ENCODE measurements at places on chromosomes 3 and 15.

GRCh38 chr3:4754180-4755086 lies 224.8 kb upstream of the BHLHE40 start:
- DNase-seq: no peak

DNA sequence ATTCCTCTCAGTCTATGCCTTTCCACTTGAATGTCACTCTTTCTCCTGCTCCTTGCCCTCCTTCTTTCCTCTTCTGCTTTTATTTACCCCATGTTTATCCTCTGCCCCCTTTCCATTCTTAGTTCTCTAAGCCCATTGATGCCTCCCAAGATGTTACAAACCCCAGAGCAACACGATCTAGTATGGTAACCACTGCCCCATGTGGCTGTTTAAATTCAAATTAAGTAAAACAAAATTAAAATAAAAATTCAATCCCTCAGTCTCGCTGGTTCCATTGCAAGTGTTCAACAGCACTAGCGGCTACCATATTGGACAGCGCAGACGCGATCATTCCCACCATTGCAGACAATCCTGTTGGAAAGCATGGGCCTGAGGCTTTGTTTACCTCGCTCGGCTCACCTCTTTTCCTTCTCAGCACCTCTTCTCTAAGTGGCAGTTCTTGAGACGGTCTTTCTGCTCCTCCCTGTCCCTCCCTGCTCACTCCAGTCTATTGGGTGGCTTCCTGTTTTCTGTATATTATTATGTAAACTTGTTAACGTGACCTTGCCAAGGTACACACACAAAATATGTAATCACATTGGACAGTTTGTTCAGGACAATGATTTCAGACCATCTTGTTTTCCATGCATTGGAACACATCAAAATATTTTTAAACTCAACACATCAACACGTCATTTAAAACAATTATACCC lies 21.8 kb upstream of the CA12 start:
- no peak for DNase-seq

GRCh38 chr3:42012383-42012934 lies 50.6 kb upstream of the ULK4 start:
- no peak for DNase-seq

- no peak for DNase-seq
Observed at GRCh38 chr3:146646261-146646660, 41.1 kb upstream of the PLSCR5 start.

- DNase-seq: no peak
Observed at GRCh38 chr3:106678657-106679390, 698.4 kb upstream of the CCDC54 start.

- no peak for DNase-seq
Observed at GRCh38 chr3:100915706-100916495, 77.3 kb downstream of the ABI3BP start.

DNA sequence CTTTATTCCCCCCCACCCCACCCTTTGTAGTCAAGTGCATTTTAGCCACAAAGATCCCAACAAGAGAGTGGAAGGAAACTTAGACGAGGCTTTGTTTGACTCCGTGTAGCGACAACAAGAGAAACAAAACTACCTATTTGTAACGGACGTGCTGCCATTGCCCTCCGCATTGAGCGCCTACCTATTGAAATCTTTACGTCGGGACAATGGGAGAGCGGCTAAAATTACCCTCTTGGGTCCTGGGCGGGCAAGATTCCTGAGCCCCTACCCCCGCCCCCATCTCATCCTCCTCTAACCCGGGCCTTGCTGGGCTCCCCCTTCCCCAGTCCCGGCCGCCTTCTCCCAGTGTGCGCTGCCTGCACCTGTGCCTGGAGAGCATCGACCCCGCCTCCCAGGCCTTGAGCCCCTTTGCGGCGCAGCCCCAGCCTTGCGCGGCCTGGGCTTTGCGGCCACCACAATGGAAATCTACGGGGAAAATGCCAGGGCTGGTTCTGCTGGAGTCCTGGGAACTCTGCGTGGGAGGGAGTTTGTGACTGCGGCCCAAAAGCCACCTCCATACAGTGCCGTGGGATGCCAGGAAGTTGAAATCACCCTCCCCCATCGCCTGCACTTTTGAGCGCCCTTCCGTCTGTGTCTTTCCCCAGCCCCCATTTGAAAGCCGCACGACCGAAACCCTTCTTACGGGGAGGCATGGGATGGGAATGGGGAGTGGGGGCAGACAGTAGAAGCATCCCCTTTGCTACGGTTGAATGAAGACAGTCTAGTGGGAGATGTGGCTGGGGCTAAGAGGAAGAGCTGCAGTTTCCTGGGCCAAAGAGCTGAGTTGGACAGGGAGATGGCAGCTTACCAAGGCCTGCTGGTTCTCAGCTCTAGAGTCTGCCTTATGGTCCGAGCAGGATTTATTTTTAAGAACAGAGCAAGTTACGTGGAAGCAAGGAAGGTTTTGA lies 1.1 kb upstream of the SOX2 start:
- no peak for DNase-seq

DNA sequence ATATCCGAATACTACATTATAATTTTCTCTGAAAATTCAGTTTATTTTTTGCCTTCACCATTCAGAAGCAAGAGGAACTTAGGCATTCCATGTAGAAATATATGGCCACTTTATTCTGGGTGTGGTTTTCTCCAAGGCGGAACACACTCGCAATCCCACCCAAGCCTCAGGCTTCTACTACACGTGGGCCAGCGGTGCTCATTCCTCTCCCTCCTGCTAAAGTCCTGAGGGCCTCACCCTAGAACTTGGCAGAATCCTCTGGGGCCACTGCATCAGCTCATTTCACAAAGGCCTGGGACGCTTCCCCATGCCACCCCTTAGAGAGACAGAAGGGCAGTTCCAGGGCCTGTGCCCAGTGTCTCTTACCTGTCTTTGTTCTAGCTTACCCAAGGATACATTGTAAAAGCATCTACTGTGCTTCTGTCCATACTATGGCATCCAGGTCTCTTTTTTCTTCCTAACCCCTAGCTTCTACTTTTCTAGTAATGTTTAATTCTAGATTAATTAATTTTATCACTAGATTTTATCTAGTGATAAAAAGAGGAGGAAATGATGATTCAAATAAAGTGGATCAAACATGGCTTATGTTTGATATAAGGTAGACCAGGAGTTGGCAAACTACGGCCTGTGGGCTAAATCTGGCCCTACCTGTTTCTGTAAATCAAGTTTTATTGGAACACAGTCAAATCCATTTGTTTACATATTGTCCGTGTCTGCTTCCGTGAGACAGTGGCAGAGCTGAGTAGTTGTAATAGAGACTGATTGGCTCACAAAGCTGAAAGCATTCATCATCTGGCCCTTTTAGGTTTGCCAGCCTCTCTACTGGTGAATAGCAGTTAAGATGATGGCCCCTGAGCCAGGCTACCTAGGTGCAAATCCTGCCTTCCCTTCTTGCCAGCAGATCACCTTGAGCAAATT lies 29.8 kb downstream of the LARS2 start:
- DNase-seq: no peak

- DNase-seq: no peak
Observed at GRCh38 chr3:10320320-10320677, 613 bp downstream of the SEC13 start.

DNA sequence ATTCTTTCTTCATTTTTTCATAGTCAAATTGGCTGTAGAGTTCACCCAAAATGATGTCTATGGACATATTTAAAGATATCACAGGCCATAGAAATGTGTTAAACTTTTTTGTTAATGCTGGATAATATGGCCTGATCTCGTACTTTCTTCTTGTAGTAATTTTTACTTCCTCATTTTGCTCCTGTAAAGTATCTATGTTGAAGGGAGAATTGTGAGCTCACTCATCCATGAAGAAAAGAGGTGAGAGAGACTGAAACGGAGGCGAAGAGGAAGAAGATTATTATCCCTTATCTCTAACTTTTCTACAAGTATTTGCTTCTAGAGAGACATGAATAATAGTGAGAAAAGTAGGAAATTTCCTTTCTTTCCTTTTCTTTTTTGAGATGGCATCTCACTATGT lies 613.8 kb upstream of the TBL1XR1 start:
- DNase-seq: no peak

DNA sequence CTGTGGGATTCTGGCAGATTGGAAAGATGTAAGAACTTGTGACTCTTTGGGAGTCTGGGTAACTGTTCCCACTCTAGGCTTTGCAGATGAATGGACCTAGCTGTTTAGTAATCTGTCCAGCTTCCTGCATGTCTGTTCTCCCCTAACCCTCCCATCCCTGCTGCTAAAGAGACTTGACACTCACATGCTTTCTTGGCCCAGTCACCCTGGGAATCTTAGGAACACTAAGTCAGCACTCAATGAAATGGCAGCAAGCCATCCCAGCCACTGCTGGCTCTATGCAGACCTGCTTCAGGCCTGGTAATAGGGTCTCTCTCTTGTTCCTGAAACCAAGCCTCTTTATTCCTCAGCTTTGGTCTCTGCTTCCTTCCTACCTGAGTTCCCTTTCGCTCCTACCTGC lies 63.7 kb upstream of the THSD4 start:
- no peak for DNase-seq

- no peak for DNase-seq
Observed at GRCh38 chr3:143507735-143508580, 340.3 kb downstream of the SLC9A9 start.

- no peak for DNase-seq
Observed at GRCh38 chr3:144687862-144688261, 716.2 kb downstream of the DIPK2A start.

DNA sequence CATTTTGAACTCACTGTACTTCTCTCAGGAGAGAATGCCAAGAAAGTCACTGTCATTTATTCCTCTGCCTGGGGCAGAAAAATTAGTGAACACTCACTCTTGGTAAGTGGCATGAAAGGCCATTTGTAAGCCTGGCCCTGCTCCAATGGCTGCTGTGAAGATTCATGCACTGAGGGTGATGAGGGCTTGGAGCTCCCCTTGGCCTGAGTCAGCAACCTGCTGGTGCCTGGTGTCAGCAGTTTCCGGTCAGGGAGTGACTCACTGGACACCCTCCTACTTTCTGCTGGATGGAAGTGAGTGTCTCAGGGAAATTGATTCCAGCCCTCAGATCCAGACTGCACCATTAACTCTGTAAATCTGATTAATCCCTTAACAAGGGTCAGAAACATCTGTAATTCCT lies 37.6 kb downstream of the TRA2B start:
- DNase-seq: no peak

DNA sequence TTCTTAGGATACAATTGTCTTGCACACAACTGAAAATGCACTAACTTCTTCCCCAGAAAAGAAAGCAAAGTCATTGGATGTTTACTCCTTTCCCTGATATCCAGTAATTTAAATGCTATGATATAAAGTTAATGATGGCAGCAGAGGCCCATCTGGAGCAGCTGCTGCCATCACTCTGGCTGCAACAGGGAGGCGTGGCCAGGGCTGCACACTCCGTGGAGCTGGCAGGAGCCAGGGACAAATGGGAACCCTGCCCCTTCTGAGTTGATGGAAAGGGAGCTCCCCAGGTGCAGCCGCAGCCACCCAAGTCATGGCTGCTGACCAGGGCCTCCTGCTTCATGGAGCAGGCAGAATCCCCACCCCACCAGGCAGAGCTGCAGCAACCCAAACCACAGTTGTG lies 72.6 kb upstream of the ALDH1A3 start:
- DNase-seq: no peak

GRCh38 chr3:150656316-150656715 lies 47.4 kb downstream of the ERICH6 start:
- DNase-seq: no peak

GRCh38 chr15:57784081-57784511 lies 77.6 kb downstream of the POLR2M start:
- no peak for DNase-seq

- no peak for DNase-seq
Observed at GRCh38 chr15:61295239-61295638, 66.1 kb upstream of the RORA start.

GRCh38 chr15:64000183-64000951 lies 45.9 kb downstream of the DAPK2 start:
- DNase-seq: no peak

- DNase-seq: no peak
Observed at GRCh38 chr3:43525941-43526607, 95.7 kb downstream of the ANO10 start.

GRCh38 chr3:133989936-133990702 lies 39.6 kb downstream of the SLCO2A1 start:
- no peak for DNase-seq

- DNase-seq: no peak
Observed at GRCh38 chr15:98391568-98391967, 256.8 kb upstream of the IGF1R start.

GRCh38 chr3:113008117-113008516 lies 17.3 kb downstream of the GTPBP8 start:
- no peak for DNase-seq

- no peak for DNase-seq
Observed at GRCh38 chr3:142725357-142725739, 1.5 kb downstream of the TRPC1 start.

- no peak for DNase-seq
Observed at GRCh38 chr3:175526609-175527280, 667.6 kb downstream of the NAALADL2 start.
